ENCODE measurements at places on chromosomes 12 and 14.

GRCh38 chr14:67851785-67852410 is 32.3 kb downstream of the RAD51B start:
- no peak for DNase-seq

- no peak for DNase-seq
Measured at GRCh38 chr14:88849716-88850115, 25.3 kb downstream of the TTC8 start.

DNA sequence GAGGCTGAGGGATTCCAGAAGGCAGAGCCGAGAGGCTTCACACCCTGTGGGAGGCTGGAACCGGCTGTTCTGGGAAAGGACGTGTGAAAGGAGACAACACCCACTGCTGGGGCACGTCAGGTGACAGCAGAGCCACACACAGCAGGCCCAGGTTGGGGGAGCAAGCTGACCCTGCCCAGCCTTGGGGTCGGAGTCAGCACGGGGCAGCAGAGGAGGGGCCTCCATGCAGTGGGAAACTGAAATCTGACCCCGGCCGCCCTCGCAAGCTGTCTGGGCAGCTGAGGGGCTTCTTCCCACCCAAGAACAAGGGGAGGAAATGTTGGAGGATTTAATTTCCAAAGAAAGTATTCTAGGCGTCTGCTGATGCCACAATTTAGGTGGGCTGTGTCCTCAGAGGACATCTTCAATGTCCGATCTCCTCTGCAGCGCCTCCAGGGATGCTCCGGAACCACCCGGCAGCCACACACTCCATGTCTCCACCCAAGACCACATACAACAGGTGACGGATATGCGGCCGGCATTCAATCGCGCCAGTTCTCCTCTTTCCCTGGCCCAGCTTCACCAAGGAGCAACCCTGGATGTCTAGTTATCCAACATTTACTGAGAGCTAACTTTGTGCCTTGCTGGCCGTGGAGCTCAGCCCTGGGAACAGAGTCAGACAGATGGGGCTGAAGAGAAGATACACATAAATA is 30.7 kb downstream of the SNRNP35 start:
- no peak for DNase-seq

GRCh38 chr14:92659765-92660561 is 88.5 kb downstream of the LGMN start:
- no peak for DNase-seq

DNA sequence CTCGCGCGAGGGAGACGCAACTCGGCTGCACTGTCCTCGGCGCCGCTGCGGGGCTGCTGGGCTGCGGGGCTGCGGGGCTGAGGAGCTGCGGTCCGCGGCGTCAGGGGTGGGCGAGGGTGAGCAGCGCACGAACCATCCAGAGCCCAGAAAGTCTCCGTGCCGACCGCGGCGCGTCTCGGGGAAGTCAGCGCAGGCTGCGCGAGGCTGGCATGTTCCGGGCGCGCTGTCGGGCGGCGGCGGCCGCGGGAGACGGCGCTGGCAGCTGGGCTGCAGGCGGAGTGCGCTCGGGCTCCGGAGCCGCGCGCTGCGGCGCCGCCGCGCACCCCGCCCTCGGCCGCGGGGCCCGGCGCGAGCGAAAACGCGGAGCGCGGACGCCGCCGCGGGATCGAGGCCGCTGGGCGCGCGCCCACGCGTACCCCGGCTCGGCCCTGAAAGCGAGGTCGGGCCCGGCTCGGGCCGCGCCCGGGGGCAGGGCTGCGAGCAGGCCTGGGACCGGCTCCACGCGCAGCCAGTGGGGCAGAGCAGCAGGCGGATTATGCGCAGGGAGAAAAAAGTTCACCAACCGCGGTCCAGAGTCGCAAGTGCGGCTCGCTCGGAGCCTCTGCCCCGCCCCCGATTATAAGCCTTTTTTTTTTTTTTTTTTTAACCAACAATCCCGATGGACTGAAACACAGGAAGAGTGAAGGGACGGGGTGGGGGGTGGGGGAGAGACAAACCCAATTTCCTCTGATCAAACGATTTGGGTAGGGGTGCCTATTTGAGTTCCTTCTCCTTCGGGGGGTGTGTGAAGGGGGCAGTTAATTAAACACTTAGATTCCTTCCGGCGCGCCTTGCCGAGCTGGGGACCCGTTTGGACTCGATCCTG is at the start of gene PRICKLE1:
Gene PRICKLE1, minus strand, starts transcription at position 282 of the 865 bp plus-strand sequence. CDS start 117,230 bp downstream, outside the sequence.
- peak; percentile 45 for DNase-seq

GRCh38 chr12:120468821-120469449 is 613 bp downstream of the SRSF9 start:
- peak; percentile 44 for DNase-seq

DNA sequence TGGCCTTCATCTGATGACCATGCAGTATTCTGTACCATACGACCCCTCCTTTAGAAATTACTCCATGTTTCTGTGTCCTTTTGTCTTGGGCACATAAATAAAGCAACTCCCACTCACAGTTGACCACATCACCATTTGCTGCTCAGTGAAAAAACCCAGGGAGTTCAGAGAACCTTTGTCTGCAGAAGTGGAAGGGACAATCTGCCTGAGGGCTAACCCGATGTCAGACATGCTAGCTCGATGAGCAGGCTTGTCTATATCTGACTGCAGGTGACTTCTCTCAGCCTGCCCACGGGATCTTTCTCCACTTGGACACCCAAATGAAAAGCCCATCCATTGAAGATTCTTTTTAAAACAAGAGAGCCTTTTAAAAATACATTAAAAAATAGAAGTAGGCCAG is 45.7 kb upstream of the GRIP1 start:
- DNase-seq: no peak

DNA sequence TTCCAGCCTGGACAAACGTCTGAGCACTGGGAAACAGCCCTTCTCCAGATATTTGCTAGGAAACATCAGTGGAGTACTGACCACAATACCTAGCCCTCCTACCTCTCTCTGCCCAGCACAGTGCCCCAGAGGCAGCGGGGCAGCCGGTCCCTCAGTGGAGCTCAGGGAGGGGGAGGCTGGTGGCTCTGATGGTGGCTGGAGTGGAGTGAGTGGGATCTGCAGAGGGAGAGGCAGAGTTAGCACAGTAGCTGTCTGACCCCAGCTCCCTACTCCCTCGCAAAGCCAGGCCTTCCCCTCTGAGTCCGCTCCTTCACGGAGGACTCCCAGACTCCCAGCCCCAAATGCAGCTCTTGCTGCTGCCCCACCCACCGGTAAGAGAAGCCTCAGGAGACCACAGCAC is 30.0 kb downstream of the NCKAP5L start:
- no peak for DNase-seq

- DNase-seq: no peak
Measured at GRCh38 chr14:76426161-76426696, 50.3 kb downstream of the ESRRB start.

DNA sequence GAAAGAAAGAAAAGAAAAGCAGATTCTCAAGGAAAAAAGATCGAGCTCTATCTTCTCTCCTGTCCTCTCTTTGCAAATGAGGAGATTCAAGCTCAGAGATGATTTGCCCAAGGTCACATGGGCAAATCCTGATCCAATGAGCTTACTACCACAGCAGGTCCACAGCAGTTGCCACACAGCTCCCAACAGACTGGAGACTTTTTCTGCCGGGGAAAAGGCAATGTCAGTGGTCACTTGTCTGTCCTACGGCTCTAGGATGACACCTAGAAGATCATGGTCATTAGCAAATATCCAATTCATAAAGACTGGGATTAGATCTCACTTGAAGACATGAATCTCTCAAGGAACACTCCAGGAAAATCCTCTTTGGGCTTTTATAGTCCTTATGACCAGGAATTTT is 58.8 kb downstream of the TTC7B start:
- no peak for DNase-seq

GRCh38 chr12:39902821-39903220 is 203.1 kb downstream of the SLC2A13 start:
- DNase-seq: no peak

GRCh38 chr12:124869059-124869665 is 5.5 kb upstream of the SCARB1 start:
- no peak for DNase-seq

DNA sequence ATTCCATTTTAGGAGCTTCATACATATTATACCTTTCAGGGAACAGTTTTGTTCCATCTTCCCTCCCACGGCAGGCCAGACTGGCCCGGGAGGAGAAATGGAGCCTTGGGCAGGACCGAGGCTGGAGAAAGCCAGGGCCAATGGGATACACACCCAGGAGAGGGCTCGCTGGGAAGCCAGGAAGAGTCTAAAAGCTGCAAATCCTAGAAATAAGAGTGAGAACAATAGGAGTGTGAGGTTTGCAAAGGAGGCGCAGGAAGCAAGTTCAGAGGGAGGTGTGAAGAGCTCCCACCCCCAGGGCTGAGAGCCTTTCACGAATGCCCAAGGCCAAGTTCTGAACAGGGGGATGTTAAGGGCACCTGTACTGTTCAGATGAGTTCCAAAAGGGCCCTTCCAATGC is 67.5 kb upstream of the CPSF6 start:
- no peak for DNase-seq
